ENCODE measurements at places on chromosomes 4 and X. TPM values are rescaled to one million over a fixed set of nuclear protein-coding genes. Genes with fewer than 3 reads are reported as not detected.

Gene ADH1C
- total RNA-seq = 41.6 TPM

DNA sequence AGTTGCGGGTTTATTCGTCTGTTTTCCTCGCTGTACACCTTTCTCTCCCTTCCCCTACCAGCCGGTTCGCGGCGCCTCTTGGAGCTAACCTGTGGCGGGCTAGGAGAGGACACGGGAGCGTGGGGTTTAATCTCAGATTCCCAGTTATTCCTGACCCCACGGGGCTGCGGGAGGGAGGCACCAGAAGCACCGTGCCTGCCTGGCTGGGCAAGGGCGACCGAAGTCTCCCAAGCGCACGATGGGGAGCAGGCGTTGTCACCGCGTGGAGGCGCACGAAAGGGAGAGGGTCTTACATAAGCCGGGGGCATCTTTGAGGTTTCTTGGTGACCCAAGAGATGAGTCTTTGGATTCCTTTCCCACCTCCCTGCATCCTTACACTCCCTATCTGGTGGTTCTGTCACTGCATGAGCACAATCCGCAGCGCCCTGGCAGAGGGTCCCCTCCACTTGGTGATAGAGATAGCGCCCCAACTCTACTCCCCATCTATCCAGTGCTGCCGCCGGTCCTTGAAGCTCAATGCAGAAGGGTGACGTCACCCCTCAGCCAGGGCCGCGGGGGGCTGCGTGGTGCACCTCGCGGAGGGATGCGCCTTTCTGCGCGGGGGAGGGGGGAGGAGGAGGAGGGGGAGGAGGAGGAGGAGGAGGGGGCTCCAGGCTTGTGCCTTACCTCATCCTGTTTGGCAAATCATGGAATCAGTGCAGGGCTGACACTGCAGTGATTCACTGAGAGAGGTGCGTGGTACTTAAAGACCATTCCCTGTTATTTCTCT lies 793 bp downstream of the TSPAN7 start:
- DNase-seq = peak; percentile 10

- peak; percentile 68 for DNase-seq
Observed at GRCh38 chrX:104098151-104098808, 14.0 kb upstream of the ZCCHC18 start.

DNA sequence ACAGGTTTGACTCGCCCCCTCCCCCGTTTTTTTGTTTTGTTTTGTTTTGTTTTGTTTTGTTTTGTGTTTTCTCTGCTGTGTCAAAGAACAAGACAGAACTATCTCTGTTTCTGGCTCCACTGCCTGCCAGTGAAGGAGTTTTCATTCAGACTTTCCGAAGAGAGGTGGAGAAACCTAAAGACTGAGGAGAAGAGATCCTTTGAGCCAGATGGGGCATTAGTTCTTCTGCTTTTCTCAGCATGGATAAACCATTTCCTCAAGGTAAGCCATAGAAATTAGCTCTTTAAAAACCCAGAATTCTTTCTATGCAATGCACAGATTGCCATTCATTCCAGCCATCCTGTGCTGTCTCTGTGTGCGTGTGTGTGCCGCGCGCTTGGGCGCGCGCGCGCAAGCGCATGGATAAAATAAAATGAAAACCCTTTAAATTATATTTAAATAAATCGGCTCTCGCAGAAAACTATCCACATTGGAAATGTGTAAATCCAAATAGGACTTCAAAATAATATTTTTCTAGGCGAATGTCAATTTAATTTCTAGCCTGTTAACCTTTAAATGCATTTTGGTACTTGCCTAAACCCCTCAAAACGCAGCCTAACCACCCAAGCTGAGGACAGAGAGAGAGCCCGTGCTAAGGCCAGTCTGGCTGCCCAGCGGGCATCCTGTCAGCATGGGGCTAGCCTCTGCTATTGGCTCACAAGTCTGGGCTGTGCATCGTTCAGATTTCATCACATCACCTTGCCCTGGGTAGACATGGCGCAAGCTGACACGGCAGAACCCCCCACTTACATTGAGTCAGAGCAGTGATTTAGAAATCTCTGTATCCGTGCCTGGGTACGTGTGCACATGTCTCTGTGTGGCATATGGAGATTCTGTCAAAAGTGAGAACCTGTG lies 113.0 kb upstream of the VAMP7 start:
- no peak for DNase-seq

DNA sequence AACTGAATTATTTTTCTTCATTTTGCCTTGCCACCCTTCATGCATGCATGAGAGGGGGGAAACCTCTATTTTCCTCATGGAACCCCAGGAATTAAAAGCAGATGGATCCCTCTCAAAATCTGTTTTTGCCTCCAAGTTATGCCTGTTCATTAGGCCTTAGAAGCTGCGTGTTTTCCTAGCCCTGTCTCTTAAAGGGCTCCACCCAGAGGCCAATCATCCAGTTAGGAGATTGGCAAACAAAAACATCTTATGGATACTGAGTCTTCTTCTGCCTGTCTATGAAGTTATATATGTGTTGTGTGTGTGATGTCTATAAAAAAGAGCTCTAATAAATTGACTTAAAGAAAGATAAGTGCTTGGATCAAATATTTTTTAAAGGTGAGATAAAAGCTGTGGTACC lies 142.9 kb downstream of the ANAPC10 start:
- no peak for DNase-seq

DNA sequence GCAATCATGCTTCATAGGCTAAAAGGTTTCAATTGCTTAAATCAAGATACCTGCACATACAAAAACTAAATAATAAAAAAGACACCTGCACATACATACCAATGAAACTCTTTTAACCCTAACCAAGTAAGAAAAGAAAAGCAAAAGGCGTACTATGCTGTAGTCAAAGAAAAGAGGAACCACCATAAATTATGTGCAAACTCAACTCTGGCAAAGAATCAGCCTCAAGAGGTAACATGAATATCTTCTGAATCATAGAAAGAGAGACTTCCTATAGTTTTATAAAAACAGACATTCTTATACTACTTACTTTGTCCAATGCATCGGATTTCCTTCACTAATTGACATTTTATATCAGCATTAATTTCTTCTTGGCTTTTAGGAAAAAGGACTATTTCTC lies 29.3 kb downstream of the MMGT1 start:
- no peak for DNase-seq

GRCh38 chr4:95528388-95528948 lies 20.3 kb downstream of the UNC5C start:
- DNase-seq = no peak

- DNase-seq = no peak
Observed at GRCh38 chr4:154030746-154031145, 241.9 kb upstream of the SFRP2 start.

DNA sequence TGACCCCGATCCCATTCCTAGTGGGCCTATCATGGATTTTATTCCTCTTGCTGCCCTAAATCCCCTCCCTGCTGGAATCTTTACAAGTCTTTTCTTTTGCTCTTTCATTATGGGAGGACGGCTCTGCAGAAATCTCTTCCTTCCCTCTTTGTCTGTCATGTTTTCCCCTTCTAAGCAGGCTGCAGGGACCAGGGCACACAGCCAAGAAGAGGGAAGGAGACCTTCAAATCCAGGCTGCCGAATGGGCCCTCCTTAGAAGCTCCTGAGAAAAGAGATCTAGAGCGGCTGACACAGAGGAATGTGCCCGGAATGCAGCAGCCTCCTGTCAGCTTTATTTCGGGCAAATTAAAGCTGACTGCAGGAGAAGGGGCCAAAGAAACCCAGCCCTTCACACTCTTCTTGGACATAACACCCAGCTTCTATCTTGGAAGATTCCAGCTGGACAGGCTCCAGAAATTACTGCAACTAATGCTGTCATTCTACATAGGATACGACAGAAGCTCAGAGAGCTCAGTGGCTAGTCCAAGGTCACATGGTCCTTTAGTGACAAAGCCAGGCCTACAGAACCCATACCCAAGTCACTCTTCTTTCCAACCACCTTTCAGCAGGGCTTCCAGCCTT lies 187.8 kb upstream of the NHS start:
- DNase-seq = no peak

DNA sequence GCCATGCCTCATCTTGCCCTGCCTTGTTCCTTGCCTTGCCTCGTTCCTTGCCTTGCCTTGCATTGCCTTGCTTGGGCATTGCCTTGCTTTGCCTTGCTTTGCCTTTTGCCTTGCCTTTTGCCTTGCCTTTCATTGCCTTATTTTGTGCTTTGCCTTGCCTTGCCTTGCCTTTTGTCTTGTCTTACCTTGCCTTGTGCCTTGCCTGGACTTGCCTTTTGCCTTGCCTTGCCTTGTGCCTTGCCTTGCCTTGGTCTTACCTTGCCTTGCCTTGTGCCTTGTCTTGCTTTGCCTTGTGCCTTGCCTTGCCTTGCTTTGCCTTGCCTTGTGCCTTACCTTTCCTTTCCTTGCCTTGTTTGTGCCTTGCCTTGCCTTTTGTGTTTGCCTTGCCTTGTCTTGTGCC lies 88.2 kb downstream of the TAB3 start:
- no peak for DNase-seq

GRCh38 chr4:99149426-99150019 lies 5.4 kb upstream of the ADH4 start:
- DNase-seq = no peak

- DNase-seq = no peak
Observed at GRCh38 chr4:95087657-95088455, 330.1 kb downstream of the BMPR1B start.

- no peak for DNase-seq
Observed at GRCh38 chr4:39713691-39714090, 15.8 kb downstream of the UBE2K start.

Measured in mucosa of gallbladder (tissue), 1 donor.